ENCODE measurements at places on chromosomes 2 and 18. TPM values are rescaled to one million over a fixed set of nuclear protein-coding genes. Genes with fewer than 3 reads are reported as not detected.

The CFAP65 gene
- polyA plus RNA-seq = not detected

The COPS9 gene
- polyA plus RNA-seq = 235 TPM

The TNS1 gene
- polyA plus RNA-seq = not detected

The IL37 gene
- not detected for polyA plus RNA-seq

The LNPK gene
- 10.4 TPM for polyA plus RNA-seq

The HNMT gene
- polyA plus RNA-seq = not detected

The ELOA2 gene
- not detected for polyA plus RNA-seq

The DLX1 gene
- polyA plus RNA-seq = not detected

The CCDC148 gene
- polyA plus RNA-seq = not detected

The MAP3K19 gene
- not detected for polyA plus RNA-seq

The UGT1A8 gene
- polyA plus RNA-seq = not detected

The SLC19A3 gene
- not detected for polyA plus RNA-seq

The INHA gene
- not detected for polyA plus RNA-seq

The FMNL2 gene
- 0.24 TPM for polyA plus RNA-seq

The MYO1B gene
- polyA plus RNA-seq = 2.0 TPM

The DCDC2C gene
- polyA plus RNA-seq = not detected

The CLHC1 gene
- 1.2 TPM for polyA plus RNA-seq

The MATN3 gene
- not detected for polyA plus RNA-seq

The SLC9A4 gene
- polyA plus RNA-seq = not detected

The POMC gene
- polyA plus RNA-seq = 10.1 TPM

The DUSP19 gene
- polyA plus RNA-seq = 0.50 TPM

The RSAD2 gene
- polyA plus RNA-seq = 3.3 TPM

The SLC30A3 gene
- not detected for polyA plus RNA-seq

The SATB2 gene
- not detected for polyA plus RNA-seq

The ANTXR1 gene
- not detected for polyA plus RNA-seq

The SOCS6 gene
- 0.25 TPM for polyA plus RNA-seq

The SIGLEC15 gene
- polyA plus RNA-seq = not detected

The ANKRD29 gene
- not detected for polyA plus RNA-seq

The RAPGEF4 gene
- not detected for polyA plus RNA-seq

The UGT1A5 gene
- polyA plus RNA-seq = not detected

The STARD6 gene
- not detected for polyA plus RNA-seq

The VIL1 gene
- polyA plus RNA-seq = 0.28 TPM

The FHOD3 gene
- not detected for polyA plus RNA-seq

The KCNF1 gene
- polyA plus RNA-seq = not detected

The HOXD12 gene
- not detected for polyA plus RNA-seq

The DRC1 gene
- polyA plus RNA-seq = not detected

The KCNIP3 gene
- polyA plus RNA-seq = not detected

The NUP35 gene
- polyA plus RNA-seq = 6.0 TPM

The TSGA10 gene
- 19.7 TPM for polyA plus RNA-seq

The RAD51AP2 gene
- polyA plus RNA-seq = not detected

The SLC11A1 gene
- polyA plus RNA-seq = 1.3 TPM

The SNORC gene
- polyA plus RNA-seq = not detected

The FOXD4L1 gene
- not detected for polyA plus RNA-seq
